Stimulated activated CD4-positive, alpha-beta T cell treated with anti-CD3 and anti-CD28 coated beads, Interleukin-2, amount 100 ng/mL, for 24 hours (primary cell): ENCODE measurements at places on chromosomes 3 and 15.

DNA sequence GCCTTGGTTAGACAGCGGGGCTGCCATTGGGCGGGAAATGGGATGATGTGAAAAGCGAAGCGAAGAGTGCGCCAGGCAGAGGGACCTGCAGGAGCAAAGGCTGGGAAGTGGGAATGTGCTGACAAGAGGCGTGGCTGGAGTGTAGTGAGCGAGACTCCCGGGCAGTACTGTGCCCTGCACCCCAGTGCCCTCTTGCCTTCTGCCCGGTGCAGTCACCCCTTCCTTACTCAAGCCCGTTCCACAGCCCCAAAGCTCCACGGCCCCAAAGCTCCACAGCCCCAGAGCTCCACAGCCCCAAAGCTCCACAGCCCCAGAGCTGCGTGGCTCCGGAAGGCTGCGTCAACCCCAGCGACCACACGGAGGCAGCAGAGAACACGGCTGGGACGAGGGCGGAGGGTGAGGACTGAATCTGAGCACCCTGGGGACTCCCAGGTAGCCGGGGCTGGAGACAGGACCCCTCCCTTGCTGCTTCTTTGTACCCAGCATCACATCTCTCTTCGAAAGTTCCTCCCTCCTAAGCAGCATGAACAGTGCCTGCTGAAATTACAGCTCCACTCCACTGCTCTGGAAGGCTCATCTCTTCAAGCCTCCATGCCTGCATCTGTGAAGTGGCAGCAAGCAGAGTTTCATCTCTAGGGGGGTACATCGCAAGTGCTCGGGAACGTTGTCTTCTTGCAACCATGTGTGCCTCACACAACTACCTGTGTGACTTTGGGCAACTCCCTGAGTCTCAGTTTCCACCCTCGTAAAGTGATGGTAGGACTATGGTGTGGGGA, 108.9 kb downstream of the FBLN2 start:
- DNase-seq: peak; percentile 78

GRCh38 chr3:78757731-78758130, 1010.1 kb downstream of the ROBO1 start:
- no peak for DNase-seq

GRCh38 chr3:19215427-19215826, 67.1 kb downstream of the KCNH8 start:
- no peak for DNase-seq

GRCh38 chr15:71485094-71485693, 325.2 kb upstream of the NR2E3 start:
- DNase-seq: no peak

- no peak for DNase-seq
Measured at GRCh38 chr3:28036599-28037575, 204.5 kb upstream of the CMC1 start.

- no peak for DNase-seq
Measured at GRCh38 chr15:60093273-60094067, 89.4 kb downstream of the FOXB1 start.

DNA sequence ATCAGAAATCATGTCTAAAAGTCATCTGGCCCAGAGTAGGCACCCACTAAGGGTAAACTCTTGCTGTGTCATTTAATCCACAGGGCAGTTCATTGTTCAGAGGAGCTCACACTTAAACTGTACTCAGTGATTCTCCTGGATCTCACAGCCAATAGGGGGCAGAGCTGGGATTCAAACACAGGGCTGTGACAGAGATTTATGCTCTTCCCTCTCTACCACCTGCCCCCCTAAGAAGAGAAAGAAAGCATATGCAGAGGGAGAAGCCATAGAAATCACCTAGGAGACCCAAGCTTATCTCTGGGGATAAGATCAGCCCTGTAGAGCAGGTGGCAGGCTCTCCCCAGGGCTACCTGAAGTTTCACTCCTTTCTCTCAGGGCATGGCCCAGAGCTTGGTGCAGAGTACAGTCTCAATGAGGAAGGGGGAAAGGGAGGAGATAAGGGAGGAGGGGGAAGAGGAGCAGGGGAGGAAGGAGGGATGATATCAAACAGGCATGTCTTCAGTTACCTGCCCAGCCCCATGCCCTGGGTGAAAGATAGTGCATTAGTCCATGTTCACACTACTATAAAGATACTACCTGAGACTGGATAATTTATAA, 51.8 kb upstream of the ADPGK start:
- no peak for DNase-seq

- no peak for DNase-seq
Measured at GRCh38 chr3:182524711-182525401, 268.4 kb upstream of the ATP11B start.

DNA sequence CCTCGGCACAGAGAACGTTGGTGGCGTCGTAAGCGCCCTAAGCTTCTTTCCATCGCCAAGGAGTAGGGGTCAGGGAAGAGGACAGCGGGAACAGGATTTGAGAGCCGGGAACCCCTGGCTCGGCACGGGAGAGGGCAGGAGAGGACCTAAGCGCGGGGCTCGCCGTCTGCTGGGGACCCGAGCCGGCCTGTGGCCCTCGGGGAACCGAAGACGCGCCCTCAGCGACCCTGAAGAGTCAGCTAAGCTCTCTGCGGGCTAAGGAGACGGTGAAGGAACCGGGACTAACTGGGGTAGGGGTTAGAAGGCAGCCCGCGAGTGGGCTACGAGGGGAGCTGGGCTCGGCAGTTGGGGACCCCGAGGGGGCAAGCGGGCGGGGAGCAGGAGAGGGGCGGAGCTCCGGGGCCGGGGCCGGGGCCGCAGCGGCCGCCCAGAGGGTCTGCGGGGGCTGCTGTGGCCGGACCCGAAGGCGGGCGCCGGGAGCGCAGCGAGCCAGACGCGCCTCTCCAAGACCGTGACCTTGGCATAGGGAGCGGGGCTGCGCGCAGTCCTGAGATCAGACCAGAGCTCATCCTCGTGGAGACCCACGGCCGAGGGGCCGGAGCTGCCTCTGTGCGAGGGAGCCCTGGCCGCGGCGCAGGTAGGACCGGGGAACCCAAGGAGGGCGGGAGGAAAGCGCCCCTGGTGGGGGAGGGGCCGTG, 574 bp downstream of the CASR start:
- DNase-seq: no peak

GRCh38 chr15:50246631-50247030, 18.9 kb downstream of the HDC start:
- DNase-seq: no peak

- DNase-seq: no peak
Measured at GRCh38 chr3:106805625-106806024, 571.6 kb upstream of the CCDC54 start.

DNA sequence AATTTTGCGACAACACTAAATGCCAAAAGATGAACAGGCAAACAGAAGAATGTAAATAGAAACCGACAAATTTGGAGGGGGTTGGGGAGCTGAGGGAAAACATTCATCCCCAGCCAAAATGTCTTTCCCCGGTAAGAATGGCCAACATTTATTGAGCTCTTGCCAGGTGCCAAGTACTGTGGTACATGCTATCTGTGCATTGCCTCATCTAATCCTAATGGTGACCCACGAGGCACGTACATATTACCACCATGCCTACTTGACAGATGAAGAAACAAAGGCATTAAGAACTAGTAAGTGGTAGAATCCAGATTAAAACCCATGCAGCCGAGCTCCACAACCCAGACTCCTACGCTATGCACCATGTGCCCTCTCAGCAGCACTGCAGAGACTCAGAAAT, 205.7 kb downstream of the STT3B start:
- no peak for DNase-seq

DNA sequence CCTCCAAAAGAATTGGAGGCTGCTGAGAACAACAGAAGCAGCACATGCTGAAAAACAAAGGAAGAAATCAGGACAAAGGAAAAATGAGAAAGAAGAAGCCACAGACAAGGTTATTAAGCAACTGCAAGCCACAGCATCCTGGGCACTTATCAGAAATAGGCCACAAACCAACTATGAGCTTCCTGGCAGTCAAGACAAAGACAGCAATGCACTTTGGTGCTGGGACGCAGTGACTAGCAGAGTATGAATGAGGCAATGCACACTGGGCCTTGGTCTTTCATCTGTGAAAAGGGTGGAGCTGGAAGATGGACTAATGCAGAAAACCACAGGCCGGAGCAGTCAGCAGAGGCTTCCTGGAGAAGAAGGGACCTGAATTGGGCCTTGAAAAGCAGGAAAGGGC, 56.0 kb upstream of the LINGO1 start:
- no peak for DNase-seq

DNA sequence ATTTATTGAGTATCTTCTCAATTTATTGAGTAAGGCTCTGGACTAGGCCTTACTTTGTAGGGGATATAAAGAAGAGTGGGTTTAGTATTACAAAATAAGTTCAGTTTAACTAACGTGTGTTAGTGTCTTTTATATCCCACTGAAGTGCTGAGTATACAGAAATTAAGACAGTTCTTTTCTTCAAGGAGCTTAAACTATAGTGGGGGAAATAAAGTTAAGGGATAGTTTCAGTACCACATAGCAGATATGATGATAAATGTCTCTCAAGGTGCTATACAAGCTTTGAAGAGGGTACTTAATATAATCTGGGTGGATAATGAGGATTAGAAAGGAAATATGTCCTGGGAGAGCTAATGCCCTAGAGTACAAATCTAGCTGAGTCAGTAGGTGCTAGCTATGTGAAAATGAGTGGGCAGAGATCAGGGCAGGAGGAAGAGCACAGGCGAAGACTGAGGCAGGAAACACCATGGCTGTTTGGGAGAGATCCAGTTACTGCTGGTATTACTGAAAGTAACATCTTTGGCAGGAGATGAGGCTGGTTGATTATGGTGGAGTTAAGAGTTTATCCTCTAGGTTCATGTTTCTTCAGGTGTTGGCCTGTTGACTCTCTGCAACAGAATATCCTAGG, 46.0 kb downstream of the TEX9 start:
- DNase-seq: no peak

DNA sequence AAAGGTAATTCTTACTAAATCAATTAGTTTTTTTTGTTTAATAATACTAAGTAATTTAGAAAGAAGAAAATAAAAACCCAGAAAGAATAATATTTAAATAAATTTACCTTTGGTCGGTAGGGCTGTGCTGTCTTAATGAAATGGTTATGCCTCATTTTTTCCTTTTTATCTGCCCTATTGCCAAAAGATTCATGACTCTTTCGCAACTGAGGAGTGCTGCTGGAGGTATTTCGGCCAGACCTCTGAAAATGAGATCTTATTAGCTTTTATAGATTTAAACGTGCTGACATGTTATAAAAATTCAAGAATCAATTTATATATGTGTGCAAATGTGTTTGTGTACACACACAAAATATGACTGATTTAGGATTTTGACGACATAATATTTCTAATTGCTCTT, 67.1 kb upstream of the USP50 start:
- no peak for DNase-seq
